ENCODE measurements at places on chromosomes 4 and X.

DNA sequence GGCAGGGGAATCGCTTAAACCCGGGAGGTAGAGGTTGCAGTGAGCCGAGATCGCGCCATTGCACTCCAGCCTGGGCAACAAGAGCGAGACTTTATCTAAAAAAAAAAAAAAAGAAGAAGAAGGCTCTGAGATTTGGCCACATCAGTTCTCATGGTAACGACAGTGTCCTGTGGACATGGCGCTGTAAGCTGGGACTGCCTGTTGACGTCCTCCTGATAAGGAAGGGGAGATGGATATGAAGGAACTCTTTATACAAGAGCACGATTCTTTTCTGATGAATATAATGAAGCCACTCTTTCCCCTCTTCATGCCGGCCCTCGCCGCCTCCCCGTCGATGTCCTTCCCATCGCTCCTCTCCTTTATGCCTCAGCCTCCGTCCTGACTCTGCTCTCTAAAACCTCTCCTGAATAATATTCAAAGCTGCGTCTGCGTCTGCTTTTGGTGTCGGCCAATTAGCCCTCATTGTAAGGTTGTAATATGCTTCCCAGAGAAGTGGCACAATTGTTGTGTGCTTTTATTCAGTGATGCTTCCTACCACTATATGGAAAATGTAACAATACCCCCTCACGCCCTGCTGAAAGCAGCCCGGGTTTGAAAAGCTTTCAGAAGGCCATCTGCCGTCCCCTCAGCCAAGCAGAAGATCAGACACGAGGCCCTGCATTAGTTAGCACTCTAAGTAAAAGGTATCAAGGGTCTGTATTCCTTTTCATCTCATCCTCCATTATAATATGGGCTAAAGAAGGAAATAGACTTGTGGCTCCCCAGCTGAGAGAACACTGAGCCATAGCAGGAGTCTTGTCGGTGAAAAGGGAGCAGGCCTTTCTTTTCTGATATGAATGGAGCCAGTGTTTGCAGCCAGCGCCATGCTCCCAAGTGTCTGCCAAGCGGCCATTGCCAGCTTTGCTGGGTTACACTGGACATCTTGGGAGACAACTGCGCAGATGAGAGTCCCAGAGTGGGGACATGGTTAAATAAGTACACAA lies 22.1 kb upstream of the SCOC start:
- DNase-seq, result no peak

GRCh38 chr4:88166608-88167007 lies 8.2 kb upstream of the ABCG2 start:
- no peak for DNase-seq

DNA sequence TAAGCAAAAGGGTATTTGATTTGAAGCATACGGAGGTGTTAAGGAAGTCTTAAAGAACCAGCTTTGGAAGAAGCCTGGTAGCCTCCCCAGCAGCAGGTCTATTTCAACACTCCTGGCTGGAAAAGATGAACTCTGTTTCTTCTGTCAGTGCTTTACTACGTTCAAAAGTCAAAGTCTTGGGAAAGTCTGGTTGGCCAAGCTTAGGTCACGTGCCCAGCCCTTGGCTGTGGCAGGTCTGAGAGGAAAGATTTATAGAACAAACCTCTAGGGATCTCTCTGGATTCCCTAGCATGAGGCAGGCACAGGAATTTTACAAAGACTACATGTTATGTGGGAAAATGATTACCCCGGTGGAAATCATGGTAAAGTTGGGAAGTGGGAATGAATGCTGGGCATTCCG lies 8.6 kb upstream of the ARHGAP10 start:
- DNase-seq, result no peak

DNA sequence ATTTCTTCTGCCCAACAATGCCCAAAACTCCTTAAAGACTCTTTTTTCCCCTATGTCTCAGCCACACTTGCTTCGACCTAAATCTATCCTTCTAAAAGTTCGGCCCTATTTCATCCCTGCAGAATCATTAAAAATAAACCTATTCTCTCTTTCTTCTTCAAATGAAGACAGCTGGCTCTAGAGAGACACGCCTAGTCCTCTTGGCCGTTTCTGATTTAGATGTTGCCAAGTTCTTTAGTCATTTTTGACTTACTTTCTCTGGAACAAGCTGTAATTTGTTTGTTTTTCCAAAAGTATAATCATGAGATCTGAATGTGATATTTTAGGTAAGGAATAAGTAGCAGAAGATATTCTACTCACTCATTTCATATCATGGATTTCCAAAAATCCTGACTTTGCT lies 211.6 kb downstream of the CENPC start:
- DNase-seq, result peak; percentile 34

- no peak for DNase-seq
These were observed 77.1 kb upstream of the SLC4A4 start for GRCh38 chr4:71261633-71262121.

DNA sequence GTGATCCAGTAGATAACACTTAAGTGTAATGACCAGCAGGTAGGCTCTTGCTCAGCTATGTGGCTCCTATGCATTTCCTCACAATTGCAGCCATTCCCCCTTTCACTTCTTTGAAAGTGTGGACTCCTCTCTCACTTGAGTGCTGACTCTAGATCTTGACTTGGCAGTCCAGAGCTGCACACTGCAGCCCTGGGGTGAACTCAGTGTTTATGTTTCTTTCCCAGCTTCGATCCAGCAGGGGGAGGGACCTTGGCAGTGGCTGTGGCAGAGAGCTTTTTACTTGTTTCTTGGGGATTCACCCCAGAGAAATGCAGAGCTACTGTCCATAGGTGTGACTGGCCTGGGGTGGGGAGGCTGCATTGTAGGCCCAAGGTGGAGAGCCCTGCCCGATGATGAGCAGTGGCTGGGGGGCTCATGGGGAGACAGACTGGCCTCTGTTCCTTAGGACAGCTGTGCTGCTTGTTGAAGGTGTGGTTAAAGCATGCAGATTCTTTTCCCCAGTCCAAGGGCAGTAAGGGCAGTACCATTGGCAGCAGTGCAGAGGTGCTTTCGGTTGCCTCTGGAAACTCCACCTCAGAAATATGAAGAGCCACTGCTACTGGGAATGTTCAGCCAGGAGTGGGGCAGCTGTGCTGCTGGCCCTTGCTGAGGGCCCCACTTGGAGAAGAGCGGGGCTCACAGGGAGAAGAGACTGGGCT lies 134.7 kb downstream of the SH3BGRL start:
- peak; percentile 13 for DNase-seq
